Heart right ventricle (tissue), 16 donors: ENCODE measurements at places on chromosomes 6 and 20. TPM values are rescaled to one million over a fixed set of nuclear protein-coding genes. Genes with fewer than 3 reads are reported as not detected.
A peak's percentile ranks its signal among the peaks of the same experiment; 100 is the strongest.

GRCh38 chr6:14275493-14275851 is 157.9 kb downstream of the CD83 start:
- H3K4me3 ChIP-seq: no peak overlapping the region
- H3K27me3 ChIP-seq: no peaks in the 10 kb centered on the region
- H3K4me1 ChIP-seq: peaks cover 21% of the 10 kb centered on the region
- DNase-seq: peak; percentile 50
- no peak overlapping the region for H3K27ac ChIP-seq

GRCh38 chr20:58868795-58869194 is 16.3 kb downstream of the GNAS start:
- H3K27me3 ChIP-seq: no peaks in the 10 kb centered on the region
- H3K4me1 ChIP-seq: peaks cover 6% of the 10 kb centered on the region
- no peak for DNase-seq
- H3K4me3 ChIP-seq: no peak overlapping the region

DNA sequence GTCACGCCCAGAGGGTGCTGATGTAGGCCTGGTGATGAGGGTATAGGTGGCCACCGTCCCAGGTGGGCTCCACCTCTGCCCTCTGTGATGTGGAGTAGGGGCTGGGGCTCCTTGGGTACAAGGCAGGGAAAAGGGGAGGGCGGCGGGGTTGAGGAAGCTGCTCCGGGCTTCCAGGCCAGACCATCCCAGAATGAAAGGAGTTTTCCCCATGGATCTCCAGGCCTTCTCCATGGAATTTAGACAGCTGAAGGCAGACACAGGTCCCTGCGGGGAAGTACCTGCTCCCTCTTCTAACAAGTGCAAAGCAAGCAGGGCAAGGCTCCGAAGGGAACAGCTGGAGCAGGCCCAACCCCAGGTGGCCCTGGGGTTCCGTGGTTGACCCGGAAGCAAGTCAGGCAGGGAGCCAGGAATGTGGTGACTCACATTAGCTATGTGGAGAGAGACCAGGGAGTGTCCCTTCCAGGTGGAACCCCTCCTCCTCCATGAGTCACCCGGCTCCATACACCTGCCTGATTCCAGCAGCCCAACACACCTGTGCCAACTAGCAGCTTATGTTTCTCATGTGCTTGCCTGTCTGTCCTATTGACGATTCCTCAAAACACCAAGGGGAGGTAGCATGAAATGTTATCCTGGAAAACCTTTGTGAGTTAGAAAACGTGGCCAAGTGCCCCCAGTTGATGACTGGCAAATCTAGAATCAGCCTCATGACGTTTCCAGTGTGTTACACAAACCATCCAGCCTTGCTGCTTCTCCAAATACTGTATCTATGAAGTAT is 59.7 kb upstream of the SNX9 start:
- H3K36me3 ChIP-seq: no peaks in the 10 kb centered on the region
- no peak overlapping the region for H3K4me3 ChIP-seq
- H3K27ac ChIP-seq: no peak overlapping the region
- peaks cover 65% of the 10 kb centered on the region for H3K4me1 ChIP-seq

GRCh38 chr20:44034965-44035635 is 120.4 kb downstream of the TOX2 start:
- no peaks in the 10 kb centered on the region for H3K4me1 ChIP-seq
- H3K4me3 ChIP-seq: no peak overlapping the region
- peaks cover 23% of the 10 kb centered on the region for H3K27me3 ChIP-seq
- DNase-seq: no peak

Gene MAFB
- total RNA-seq: 32.0 TPM

DNA sequence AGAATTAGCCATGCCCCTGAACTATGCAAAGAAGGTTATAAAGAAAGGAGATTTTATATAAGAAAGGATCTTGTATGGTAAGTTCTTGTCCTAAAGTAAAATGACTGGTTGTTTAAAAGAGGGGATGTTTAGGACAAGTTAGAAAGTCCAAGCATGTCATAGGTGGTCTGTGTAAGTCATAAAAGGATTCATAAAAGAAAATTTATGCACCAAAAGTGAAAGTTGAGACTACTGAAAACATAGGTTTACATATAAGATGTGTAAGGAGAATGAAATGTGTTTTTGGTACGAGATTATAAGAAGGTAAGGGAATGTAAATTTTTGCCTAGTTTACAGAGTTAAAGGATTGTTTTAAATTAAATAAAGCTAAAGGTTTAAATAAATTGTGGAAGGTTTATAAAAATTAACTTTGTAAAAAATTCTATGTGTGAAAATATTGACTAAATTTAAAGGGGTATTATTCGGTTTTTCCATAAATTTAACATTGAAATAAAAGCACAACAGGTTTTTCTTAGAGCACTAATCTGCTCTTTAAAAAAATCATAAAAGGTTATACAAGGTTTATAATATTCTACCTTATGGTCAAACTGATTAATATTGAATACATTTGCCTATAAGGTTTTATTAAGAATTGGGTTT is 93.6 kb upstream of the UST start:
- H3K27ac ChIP-seq: no peak overlapping the region
- H3K27me3 ChIP-seq: no peaks in the 10 kb centered on the region
- no peak overlapping the region for H3K4me3 ChIP-seq
- H3K4me1 ChIP-seq: no peaks in the 10 kb centered on the region

GRCh38 chr6:56420296-56420695 is 172.9 kb upstream of the COL21A1 start:
- H3K27ac ChIP-seq: no peak overlapping the region
- no peak overlapping the region for H3K4me3 ChIP-seq
- H3K27me3 ChIP-seq: no peaks in the 10 kb centered on the region
- no peak for DNase-seq
- H3K4me1 ChIP-seq: no peaks in the 10 kb centered on the region
- no peaks in the 10 kb centered on the region for H3K36me3 ChIP-seq
